Spinal cord (tissue), 10 donors: ENCODE measurements at places on chromosomes 6 and 20. TPM values are rescaled to one million over a fixed set of nuclear protein-coding genes. Genes with fewer than 3 reads are reported as not detected.

- no peaks in the 10 kb centered on the region for H3K4me1 ChIP-seq
- H3K27ac ChIP-seq, result no peak overlapping the region
- H3K4me3 ChIP-seq, result no peak overlapping the region
Measured at GRCh38 chr6:143759666-143760065, 81.9 kb downstream of the PHACTR2 start.

DNA sequence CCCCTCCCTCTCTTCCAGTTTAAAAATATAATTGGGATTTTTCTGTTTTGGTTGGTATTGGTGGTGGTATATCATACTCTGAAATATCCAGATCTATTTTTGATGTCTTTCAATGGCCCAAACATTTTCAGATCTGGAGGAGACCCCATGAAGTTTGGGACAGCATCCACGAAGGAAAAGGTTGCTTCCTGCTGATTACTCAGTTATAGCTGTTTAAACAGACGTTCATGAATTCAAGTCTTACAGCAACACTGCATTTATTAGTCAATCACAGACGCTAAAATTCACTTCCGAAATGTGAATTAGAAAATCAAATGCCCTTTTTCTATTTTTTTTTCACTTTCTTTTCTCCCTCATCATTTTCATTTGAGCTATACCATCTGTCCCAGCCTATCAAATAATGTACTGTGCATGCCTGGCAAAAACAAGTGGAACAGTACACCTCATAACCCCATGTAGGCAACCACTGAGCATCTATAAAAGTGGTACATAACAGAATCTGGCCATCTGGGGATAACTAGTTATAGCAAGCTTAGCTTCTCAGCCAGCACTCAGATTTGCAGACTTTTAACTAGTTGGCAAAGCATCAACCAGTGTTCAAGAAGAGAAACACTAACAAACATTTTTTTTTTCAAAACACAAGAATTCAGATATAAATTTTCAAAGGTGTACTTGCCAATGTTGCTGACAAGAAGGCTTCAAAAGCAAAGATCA, 124.5 kb downstream of the HIVEP2 start:
- DNase-seq, result peak; percentile 36
- peak overlapping the region; percentile 55 for H3K27ac ChIP-seq
- H3K27me3 ChIP-seq, result no peaks in the 10 kb centered on the region
- H3K4me3 ChIP-seq, result no peak overlapping the region
- H3K4me1 ChIP-seq, result peaks cover 7% of the 10 kb centered on the region

GRCh38 chr20:1265226-1265915, 723 bp upstream of the SNPH start:
- peak overlapping the region; percentile 55 for H3K4me3 ChIP-seq
- H3K36me3 ChIP-seq, result no peaks in the 10 kb centered on the region
- no peaks in the 10 kb centered on the region for H3K27me3 ChIP-seq
- H3K27ac ChIP-seq, result no peak overlapping the region
- DNase-seq, result no peak
- peaks cover 19% of the 10 kb centered on the region for H3K4me1 ChIP-seq

GRCh38 chr20:22836211-22836610, 198.9 kb upstream of the SSTR4 start:
- no peak overlapping the region for H3K4me3 ChIP-seq
- no peaks in the 10 kb centered on the region for H3K36me3 ChIP-seq
- H3K27ac ChIP-seq, result no peak overlapping the region
- DNase-seq, result no peak
- no peaks in the 10 kb centered on the region for H3K4me1 ChIP-seq

DNA sequence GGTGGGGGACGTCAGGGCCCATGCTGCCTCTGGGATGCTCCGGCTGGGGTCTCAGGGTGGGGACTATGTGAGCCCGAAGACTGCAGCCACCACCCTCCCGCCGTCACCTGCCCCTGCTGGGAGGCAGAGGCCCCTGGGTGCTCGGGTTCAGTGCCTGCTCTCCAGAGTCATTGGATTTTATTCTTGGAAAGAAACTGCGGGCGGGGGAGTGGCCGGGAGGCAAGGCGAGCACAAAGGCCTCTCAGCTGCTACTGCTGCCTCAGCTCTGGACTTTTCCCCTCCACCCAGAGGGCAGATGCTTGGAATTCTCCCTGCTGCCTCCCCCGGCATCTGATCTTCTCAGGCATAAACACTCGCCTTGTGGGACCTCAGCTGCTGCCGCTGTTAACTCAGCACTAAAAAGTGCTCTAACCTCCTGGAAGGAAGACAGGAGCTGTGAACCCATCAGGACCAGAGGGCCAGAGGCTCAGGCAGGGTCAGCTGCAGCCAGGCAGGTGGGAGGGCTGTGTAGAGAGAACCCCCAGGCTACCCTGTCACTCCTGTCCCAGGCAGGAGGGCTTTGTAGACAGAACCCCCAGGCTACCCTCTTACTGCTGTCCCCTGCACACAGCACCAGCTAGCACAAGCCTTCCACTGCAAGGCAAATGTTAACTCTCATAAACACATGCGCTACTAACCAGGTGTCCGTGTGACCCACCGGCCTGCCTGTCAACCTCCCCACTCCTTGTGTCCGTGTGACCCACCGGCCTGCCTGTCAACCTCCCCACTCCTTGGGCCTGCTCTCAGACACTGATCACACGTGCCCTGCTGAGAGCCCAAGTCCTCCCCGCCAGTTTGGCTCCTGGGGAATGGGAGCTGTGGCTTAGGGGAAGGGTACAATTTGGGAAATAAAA, 9.4 kb upstream of the FRMD1 start:
- H3K4me3 ChIP-seq, result no peak overlapping the region
- peak overlapping the region; percentile 91 for H3K27ac ChIP-seq
- peak; percentile 57 for DNase-seq
- H3K4me1 ChIP-seq, result peaks cover 41% of the 10 kb centered on the region
- no peaks in the 10 kb centered on the region for H3K36me3 ChIP-seq

- no peak overlapping the region for H3K27ac ChIP-seq
- H3K27me3 ChIP-seq, result no peaks in the 10 kb centered on the region
- H3K4me1 ChIP-seq, result no peaks in the 10 kb centered on the region
- no peak for DNase-seq
- H3K36me3 ChIP-seq, result no peaks in the 10 kb centered on the region
Measured at GRCh38 chr20:4507288-4507719, 214.4 kb upstream of the PRND start.

DNA sequence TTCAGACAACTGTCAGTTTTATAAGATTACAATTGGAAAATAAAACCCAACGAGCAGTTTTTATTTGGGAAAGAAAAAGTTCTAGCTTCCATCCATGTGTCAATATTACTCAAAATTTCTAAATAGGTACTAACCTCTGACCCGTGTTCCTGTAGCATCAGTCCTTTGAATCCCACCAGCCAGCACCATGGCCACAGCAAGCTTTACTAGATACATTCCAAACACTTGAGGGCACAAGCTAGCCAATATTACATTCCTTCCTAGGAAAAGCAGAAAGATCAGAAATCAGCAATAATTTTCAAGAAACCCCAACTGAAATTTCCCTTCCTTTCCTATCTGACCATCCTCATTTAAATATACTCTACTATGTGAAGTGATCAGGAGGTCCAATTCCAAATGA, 19.2 kb downstream of the ASF1A start:
- H3K4me1 ChIP-seq, result no peaks in the 10 kb centered on the region
- no peaks in the 10 kb centered on the region for H3K27me3 ChIP-seq
- H3K27ac ChIP-seq, result no peak overlapping the region
- H3K4me3 ChIP-seq, result no peak overlapping the region
- no peaks in the 10 kb centered on the region for H3K36me3 ChIP-seq

The KHDC1 gene
- total RNA-seq, result 5.0 TPM

The CD83 gene
- total RNA-seq, result 33.4 TPM

The SYCP2 gene
- total RNA-seq, result 2.4 TPM

The CASS4 gene
- 1.5 TPM for total RNA-seq

The ISM1 gene
- total RNA-seq, result 9.4 TPM

The CENPW gene
- 9.2 TPM for total RNA-seq
